Activated CD8-positive, alpha-beta memory T cell treated with anti-CD3 and anti-CD28 coated beads for 24 hours (primary cell): ENCODE measurements at places on chromosomes 3 and 15.
A peak's percentile ranks its signal among the peaks of the same experiment; 100 is the strongest.

DNA sequence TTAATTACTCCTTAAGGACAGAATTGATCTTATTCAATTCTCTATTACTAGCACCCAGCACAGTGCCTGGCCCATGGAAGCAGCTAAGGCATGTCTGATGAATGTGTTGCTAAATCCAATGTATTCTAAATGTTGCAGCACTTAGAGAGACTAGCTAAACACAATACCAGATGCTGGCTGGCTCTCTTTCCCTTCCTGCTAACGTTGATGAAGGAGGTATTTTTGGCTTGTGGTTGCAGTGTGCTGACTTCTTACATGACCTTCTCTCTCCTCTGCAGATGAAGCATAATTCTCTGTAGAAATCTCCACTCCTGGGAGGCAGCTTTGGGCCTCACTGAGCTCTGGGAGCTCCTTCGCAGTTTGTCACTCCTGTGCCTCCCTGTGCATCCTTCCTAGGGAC, 183.6 kb downstream of the PEX5L start:
- DNase-seq = no peak

GRCh38 chr3:151377768-151378385, 6.7 kb downstream of the P2RY12 start:
- DNase-seq = no peak

GRCh38 chr3:66816090-66816761, 181.9 kb upstream of the KBTBD8 start:
- no peak for DNase-seq

DNA sequence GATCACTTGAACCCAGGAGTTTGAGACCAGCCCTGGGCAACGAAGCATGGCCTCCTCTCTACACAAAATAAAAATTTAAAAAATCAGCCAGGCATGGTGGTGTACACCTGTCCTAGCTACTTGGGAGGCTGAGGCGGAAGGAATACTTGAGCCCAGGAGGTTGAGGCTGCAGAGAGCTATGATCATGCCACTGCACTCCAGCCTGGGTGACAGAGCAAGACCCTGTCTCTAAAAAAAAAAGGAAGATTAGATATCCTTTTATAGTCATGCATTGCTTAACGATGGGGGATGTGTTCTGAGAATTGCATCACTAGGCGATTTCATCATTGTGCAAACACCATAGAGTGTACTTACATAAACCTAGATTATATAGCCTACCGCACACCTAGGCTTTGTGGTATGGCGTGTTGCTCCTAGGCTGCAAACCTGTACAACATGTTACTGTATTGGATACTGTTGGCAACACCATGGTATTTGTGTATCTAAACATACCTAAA, 12.6 kb downstream of the ALAS1 start:
- no peak for DNase-seq

GRCh38 chr15:73965094-73965757, 26.9 kb downstream of the STOML1 start:
- peak; percentile 75 for DNase-seq

DNA sequence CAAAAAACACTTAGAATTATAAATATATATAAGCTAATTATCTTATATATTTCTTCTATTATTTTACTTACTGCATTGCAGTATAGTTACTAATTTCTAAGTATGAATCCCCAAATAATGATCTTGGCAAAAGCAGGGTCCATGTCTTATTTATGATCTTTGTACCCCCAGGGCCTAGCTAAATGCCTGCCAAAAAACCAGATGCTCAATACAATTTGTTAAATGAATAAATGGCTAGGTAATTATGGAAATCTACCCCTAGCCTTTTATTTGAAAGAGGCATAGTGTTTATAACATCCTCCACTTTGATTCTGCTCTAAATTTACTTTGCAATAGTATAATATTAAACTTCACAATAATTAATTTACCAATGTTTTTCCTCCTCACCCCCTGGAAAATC, 69.5 kb downstream of the CSNK1G1 start:
- no peak for DNase-seq

- no peak for DNase-seq
Measured at GRCh38 chr3:24550588-24550987, 55.9 kb upstream of the THRB start.

- DNase-seq = no peak
Measured at GRCh38 chr3:143343944-143344343, 224.4 kb downstream of the CHST2 start.

DNA sequence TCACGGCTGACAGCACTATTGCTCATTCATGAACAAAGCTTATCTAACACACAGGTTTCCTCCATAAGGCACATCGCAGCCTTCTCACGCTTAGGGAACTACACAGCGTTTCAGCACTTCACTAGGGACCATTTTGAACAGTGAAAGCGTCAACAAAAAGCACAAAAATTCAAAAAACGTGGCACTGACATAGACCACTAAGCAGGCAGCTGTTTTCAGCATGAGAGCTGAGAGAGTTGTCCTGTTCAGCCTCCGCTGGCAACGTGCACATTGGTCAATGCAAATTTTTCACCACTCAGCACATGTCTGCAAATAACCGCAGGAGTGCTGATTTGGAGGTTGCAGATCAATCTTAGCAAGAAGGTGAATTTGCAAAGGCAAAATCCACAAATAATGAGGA, 109.2 kb downstream of the LRRK1 start:
- DNase-seq = peak; percentile 33

DNA sequence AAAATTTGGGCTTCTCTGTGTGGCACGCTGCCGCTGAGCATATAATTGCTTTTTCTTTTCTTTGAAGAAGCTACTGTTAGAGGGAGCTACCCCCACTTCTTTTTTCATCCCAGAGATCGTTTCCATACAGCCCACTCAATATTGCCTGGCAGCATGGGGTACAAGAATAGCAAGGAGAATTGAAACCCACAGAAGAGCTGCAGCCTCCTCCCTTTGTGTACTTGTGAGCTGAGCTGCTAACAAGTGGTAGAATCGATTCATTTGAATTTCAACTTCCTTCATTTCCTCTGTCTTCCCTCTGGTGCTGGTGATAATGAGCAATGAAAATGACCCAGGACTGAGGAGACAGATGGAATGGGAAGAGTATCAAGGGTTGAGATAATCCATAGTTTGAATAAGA, 64.9 kb downstream of the LRRC3B start:
- DNase-seq = no peak

DNA sequence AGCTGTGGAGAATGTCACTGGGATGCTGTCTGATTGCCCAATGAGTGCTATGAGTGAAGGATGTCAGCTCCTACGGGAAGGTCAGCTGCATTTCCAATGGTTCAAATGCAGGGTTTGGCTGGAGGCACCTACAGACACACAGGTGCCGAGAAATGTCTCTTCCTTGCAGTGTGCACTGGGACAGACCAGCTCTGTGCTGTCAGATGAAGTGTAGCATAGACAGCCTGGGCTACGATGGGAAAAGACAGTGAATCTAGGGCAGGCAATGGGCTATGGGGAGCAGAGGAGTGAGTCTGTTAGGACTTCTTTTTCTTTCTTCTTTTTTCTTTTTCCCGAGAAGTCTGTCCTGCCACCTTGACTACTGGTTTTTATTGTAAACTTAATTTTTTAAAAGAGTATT, 223.1 kb upstream of the EOMES start:
- no peak for DNase-seq

DNA sequence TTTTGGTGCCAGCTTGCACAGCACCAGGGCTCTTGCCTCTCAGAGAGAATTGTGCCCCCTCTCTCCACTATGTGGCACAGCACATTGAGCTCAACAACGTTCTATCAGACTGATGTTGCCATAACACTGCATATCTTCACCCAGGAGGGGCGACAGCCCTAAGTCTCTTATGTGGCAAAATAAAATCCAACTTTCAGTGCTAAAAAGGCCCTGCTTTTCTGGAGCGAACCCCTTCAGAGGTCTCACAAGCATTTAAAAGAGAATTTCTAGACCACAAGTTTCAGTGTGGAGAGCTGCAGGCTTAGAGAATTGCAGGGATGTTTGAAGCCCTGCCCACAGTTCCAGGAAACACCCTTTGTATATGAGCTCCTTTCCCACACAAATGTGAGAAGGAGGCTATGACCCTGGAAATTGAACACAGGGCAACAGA, 85.5 kb downstream of the LIPC start:
- no peak for DNase-seq

DNA sequence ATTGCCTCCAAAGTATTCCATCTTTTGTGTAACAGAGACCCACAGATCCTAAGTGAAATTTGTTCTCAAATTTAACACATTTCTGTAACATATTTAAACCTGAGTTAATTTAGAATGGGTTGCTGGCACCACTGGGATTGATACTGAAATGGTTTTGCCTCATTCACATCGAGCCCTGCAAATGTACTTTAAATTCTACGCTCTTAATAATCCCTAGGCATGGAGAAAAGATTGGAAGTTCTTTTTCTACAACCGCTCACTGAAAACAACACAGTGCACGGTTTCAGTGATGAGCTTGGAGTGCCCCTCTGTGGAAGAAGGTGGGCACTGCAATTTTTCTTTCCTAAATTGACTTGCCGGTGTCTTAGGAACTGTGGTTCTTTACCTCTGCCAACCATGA, 109.9 kb upstream of the ATP11B start:
- peak; percentile 81 for DNase-seq

DNA sequence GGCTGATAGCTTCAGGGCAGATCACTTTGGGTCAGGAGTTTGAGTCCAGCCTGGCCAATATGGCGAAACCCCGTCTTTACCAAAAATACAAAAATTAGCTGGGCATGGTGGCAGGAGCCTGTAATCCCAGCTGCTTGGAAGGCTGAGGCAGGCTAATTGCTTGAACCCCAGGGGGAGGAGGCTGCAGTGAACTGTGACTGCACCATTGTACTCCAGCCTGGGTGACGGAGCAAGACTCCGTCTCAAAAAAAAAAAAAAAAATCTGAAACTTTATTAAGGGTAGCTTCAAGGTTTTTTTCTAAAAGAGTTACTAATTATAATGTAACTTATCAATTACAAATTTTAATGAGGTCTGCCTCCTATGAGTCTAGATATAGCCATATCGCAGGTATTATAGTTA, 5.1 kb downstream of the NECTIN3 start:
- no peak for DNase-seq

DNA sequence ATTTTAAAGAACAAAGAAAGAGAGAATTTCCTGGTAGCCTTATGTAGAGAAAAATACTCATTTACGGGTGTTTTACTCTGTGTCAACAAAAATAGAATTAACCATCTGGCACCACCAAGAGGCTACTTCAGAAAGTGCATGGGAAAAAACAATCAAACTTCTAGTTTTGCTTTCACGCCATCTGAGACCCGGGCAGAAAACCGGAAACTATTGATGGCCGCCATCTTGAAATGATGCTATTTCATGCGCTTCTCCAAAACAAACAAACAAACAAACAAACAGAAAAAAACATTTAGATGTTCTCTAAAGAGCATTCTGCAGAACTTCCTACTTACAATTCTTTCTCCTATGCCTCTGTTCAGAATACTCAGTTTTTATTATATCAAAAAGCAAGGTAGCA, 49.4 kb upstream of the SYNPR start:
- no peak for DNase-seq
